ENCODE measurements at places on chromosomes 13 and 19.

- DNase-seq: no peak
Observed at GRCh38 chr19:6588508-6589345, 2.2 kb downstream of the CD70 start.

GRCh38 chr13:36096461-36097416 is 34.4 kb downstream of the DCLK1 start:
- DNase-seq: no peak

DNA sequence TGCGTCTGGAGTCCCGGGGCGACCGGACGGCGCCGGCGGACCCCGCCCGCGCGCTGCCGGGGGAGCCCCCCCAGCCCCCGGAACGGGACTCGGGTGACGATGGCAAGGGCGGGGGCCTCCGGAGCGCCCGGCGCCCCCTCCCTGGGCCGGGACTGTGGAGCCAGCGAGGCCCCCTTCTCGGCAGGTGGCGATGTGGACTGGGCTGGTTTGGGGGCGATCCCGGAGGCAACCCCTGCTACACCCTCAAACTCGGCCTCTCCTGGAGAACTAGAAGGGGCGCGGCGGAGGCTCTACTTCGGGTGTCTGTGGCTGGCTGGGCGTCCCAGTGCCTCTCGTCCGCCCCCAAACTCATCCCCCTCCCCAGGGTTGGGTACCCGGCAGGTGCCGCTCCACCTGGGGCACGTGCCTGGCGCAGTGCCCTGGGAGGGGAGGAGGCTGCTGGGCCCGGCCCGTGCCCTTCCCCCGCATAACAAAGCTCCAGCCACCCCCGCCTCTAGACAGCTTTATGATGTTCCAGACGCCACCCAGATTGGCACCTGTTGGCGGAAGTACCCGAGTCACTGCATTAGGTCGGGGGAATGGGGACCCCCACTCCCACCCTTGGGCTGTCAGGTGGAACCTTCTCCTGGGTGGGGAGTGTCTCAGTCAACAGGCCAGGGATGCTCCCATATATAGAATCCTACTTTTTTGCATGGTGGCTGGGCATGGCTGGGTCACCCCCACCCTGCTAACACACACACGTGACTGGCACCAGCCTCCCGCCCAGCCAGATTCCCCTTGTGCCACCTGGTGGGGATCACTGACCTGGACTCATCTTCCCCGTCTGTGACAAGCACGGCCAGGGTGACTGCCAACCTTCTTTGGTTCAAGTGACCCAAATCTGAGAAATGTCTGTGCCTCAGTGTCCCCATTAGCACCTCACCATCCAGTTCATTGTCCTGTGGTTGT is 722 bp downstream of the PKN1 start:
- peak; percentile 39 for DNase-seq

DNA sequence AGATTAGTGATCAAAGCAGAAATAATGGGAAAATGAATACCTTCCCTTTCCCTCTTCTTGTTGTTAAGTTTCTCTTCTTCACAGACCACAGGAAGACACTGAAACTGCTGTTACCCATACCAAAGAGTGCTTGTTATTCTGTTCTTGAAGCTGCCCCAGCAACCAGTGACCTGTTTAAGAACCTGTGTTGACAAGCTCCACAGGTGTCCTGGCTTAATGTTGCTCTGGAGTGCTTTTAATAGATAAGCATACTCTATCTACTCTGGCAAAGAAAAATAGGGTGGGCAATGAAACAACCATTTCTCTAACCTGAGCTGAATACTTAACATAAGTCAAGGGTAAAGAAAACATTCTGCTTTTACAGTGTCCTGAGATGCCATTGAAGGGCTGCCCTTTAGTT is 506.7 kb upstream of the GPC6 start:
- DNase-seq: no peak

DNA sequence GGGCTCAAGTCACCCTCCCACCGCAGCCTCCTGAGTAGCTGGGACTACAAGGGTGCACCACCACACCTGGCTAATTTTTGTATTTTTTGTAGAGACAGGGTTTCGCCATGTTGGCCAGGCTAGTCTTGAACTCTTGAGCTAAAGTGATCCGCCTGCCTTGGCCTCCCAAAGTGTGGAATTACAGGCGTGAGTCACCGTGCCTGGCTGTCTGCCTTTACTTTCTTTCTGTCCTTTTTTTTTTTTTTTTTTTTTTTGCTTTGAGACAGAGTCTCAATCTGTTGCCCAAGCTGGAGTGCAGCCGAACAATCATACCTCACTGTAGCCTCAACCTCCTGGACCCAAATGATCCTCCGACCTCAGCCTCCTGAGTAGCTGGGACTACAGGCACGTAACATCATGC is 25.0 kb upstream of the OR1M1 start:
- no peak for DNase-seq

GRCh38 chr19:18221815-18222725 is 4.2 kb downstream of the PDE4C start:
- no peak for DNase-seq

- DNase-seq: no peak
Observed at GRCh38 chr19:3868770-3869456, at the start of gene ZFR2. ZFR2 (minus strand) TSS chr19:3869038; CDS start chr19:3869017, 21 bp downstream.

GRCh38 chr13:32320528-32320927 is 5.2 kb downstream of the BRCA2 start:
- DNase-seq: no peak

GRCh38 chr13:80945328-80945727 is 604.4 kb upstream of the SPRY2 start:
- no peak for DNase-seq

DNA sequence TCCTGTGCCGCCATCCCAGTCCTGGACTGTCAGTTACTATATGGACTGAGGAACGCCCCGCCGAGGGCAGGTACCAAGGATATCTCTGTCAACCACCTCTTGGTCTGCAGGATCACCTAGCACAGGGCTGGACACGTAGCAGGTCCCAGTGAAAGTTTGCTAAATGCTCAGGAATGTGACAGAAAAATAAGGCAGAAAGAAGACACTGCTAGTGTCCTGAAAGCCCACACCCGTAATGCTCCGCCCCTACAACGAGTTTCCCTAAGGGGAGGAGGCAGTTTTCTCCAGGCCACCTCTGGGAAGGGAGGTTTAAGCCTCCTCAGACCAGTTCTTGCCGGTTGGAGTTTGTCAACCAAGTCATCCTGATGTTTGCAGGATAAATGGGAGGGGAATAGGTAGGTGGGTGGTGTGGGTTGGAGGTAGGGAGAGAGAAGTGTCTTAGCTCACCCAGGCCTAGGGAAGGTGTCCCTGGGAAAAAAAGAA is 1.7 kb upstream of the SERTAD3 start:
- DNase-seq: no peak

- DNase-seq: no peak
Observed at GRCh38 chr13:44797685-44798084, 191.6 kb downstream of the NUFIP1 start.

DNA sequence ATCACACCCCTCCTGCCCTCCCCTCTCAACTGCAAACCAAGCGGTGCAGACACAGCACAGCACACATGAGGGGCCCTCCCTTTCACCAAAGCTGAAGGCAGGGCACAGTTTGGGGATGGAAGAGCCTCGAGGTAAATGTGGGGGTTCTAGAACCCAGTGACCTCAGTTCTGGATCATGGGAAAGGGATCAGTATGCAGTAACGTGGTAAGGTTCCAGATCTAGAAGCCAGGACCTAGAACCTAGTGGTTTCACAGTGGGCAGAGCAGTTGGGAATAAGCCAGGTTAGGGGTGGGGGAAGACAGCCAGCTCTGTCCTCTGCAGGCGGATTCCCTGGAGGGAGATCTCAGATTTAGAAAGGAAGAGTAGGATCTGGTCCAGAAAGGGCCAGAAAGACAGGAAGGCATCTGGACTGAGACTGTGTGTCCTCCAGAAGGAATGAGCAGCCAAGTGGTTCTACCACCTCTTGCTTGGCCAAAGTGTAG is 3.1 kb downstream of the FTL start:
- DNase-seq: no peak

DNA sequence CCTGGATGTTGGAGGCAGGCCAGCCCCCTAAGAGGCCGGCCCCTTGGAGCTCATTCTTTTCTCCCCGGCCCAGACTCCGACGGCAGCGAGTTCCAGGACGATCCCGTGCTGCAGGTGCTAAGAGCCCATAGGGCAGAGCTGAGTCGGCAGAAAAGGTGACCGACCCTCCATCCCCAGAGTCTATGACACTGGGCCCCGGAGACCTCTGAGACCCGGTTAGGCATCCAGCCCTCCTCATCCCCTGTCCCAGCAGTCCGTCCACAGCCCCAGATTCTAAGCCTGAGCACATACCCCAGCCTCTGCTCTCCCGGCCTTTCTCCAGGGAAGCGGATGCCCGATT is 7.3 kb upstream of the ARHGAP33 start:
- no peak for DNase-seq

GRCh38 chr19:17105556-17105955 is 30.0 kb downstream of the MYO9B start:
- no peak for DNase-seq

DNA sequence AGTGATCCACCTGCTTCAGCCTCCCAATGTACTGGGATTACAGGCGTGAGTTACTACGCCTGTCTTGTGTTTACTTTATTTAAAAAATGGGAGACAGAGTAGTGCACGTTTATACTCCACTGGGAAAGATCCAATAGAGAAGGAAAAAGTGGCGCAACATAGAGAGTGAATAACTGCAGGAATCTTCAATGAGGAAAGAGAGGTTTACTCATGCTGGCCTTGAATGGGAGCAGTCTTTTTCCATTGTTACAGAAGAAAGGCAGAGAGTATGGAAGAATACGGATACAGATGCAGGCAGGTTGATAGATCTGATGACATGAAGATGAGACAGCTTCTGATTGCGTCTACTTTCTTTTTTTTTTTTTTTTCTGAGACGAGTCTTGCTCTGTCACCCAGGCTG is 4.6 kb upstream of the WDFY2 start:
- no peak for DNase-seq

DNA sequence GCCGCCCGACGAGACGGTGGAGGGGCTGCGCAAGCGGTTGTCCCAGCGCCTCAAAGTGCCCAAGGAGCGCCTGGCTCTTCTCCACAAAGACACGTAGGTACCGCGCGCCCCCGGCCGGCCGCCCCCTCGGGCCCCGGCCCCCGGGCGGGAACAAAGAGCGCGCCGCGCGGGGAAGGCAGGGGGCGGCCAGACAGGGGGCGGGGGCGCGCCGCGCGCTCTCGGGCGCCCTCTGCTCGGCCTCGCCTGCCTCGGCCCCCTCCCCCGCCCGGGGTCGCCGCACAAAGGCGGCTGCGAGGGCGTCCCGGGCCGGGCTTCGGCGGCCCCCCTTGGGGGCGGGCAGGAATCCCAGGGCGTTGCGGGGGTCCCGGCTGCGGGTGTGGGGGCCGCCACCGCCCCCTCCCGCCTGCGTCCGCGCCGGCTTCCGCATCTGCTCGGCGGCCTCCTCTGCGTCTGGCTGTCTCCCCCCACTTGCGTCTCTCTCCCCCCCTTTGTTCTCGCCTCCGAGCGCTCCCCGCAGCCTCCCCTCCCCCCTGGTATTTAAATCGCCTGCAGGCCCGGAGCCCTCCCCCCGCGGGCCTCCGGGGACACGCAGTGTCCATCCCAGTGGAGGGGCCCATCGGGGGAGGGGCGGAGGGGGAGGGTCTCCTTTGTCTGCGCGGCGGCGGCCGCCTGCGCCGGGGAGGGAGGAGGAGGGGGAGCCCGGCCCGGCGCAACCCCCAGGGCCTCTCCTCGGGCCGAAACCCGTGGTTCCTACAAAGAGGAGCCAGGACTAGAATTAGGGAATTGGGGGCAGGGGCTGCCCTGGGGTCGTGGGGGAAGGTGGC is 2.3 kb downstream of the MIDN start:
- peak; percentile 50 for DNase-seq

- no peak for DNase-seq
Observed at GRCh38 chr13:49772828-49773227, 19.7 kb downstream of the KPNA3 start.

DNA sequence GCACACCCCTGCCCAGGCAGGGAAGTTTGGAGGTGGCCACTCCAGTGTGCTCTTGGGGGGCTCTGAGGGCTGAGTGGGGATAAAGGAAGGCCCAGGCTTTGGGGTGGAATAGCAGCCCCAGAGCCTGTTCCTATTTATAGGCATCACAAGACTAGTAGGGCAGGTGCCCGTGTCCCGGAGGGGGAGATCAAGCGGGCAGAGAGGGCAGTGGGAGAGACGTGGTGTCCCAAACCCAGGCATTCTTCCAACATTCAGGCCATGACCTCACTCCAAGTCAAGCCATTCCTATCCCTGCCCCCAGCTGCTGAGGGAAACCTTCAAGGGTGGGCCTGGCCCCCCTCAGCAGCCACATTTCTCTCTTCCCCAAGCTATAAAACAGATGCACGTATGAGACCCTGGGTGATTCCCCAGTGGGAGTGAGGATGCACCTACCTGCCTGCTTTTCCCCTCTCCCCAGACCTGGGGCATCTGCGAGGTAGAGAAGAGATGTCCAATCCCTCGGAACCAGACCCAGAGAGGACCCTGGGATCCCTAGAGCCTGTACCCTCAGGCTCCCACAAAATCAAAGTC is 3.9 kb downstream of the WIZ start:
- DNase-seq: no peak

DNA sequence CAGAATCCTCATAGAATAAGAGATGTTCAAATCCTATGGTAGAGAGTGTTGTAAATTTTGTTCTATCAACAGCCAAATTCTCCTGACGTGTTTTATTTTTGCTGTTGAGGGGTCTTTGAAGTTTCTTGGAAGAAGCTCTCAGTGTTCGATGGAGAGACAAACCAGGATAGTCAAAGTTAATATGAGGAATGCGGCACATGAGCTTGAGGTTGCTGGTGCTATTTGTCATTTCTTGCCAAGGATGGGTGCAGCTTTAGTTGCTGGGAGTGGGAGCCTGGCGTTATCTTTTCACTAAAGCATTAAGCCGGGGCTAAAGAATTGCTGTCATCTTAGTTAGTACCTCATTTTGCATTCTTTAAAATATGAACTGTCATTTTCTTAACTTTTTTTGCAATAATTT is 239.9 kb upstream of the CSNK1A1L start:
- DNase-seq: no peak

GRCh38 chr19:47315125-47315821 is 5.6 kb downstream of the C5AR1 start:
- no peak for DNase-seq

- peak; percentile 48 for DNase-seq
Observed at GRCh38 chr13:76991432-76991795, 467 bp upstream of the CLN5 start.

DNA sequence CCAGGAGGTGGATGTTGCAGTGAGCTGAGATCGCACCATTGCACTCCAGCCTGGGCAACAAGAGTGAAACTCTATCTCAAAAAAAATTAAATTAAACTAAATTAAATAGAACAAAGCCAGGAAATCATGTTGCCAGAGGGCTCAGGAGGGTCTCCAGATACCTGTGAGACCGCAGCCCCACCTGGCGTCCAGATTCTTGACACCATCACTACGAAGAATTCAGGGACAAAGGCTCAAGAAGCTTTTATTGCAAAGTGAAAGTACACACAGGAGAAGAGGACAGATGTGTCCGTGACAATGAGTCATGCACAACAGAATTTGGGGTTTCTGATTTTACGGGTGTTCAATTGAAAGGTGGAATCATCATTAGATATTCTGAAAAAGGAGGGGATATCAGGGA is 76.6 kb downstream of the STOML3 start:
- DNase-seq: no peak

GRCh38 chr13:37446503-37446902 is 152.1 kb downstream of the POSTN start:
- no peak for DNase-seq
